Fibroblast of skin of back (primary cell): ENCODE measurements at places on chromosomes 3 and 15.

DNA sequence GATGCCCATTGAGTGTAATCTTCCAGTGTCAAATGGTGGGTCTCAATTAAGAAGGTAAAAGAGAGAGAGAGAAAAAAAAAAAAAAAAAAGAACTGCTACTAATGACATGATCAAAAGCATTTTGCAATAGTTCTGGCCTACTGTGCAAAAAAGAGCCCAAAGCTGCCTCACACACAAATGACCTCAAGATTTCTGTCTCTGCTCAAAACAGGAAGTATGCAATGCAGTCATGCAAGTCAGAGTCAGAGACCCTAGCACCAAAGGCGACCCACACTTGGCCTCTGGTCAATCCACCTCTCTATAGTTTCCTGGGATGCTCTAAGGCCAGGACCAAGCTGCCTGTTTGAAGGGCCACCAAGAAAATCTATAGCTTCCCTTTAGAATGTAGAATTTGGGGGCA, 323.5 kb downstream of the VPS13C start:
- DNase-seq: no peak

DNA sequence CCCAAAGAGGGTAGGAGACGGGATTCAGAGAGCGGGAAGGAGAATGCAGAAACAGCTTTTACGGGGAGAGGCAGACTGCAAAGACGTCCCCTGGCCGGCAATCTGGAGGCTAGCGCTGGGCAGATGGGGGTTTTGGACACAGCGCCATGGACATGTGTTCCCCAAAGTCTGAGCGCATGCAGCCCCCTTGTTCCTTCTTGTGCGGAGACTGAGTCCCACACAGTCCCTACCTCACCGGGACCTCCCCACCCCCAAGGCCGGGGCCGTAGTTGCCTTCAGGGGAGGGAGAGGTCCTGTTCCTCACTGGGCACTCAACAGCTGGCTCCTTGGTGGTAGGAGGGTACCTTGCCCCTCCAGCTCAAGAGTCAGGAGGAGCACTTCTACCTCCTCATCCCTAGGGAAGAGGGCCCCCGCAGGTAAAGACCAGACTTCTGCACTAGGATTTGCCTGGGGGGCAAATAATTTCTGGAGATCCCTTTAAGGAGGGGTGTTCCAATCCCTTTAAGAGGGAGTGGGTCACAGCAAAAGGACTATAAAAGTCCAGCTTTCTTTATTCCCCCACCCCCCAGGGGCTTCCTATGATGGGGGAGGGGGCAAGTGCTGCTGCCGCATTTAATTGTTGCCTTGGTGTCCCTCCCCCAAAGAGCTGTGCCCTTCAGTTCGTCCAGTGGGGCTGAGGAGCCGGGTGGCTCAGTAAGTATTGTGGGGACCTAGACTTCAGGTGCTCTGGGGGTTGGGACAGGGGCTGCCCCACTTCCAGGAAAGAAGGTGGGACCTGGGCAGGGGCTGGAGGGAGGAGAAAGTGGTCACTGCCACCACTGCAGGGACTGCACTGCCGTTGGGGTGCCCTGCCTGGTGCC, 3.6 kb upstream of the BAHD1 start:
- DNase-seq: no peak

DNA sequence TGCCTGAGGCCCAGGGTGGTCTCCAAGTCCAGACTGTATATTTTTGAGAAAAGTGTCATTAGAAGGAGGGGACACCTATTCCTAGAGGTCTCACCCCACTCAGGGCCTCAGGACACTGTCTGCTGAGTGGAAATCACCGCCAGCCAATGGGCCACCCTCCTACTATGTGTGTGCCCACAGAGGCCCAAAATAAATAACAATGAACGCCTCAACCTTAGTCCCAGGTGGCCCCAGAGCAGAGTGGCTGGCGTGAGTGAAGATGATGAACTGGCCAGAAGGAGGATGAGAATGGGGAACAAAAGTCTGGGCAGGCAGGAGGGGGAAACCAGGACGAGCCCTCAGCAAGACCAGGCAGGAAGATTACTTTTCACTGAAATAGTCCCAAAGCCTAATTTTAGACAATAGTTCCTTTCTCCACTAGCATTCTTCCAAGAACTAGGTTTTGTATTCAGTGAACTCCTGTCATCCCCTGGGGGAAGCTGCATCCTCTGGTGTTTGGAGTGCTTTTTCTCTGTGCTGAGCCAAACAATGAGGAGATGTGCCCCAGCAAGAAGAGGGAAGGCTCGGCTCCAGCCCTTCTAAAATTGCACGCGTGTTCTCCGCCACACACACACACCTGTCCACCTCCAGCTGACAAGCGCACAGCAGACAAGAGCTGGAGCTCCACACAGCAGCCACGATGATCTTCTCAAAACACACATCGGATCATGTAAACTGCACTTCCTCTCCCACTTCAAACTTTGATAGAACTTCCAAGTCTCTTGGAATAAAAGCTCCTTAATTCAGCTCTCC, 72.2 kb downstream of the ADCY5 start:
- DNase-seq: no peak

GRCh38 chr3:101200461-101200860, 119.9 kb downstream of the IMPG2 start:
- no peak for DNase-seq

DNA sequence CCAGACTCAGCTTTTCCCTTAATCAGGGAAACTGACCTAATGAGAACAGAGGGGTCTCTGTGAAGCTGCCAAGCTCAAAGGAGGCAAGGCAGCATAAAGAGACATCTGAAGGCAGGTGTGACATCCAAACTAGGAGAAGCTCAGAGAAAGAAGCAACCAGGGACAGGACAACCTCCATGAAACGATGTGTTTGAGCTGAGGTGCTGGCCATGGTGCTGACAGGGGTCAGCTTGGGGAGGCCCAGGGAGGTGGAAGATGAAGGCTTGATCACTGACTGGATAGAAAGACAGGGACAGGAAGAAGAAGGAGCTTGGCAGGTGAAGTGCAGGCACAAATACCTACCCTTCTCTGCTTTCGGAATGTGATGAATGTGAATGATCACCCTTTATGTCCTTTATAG, 179.5 kb upstream of the NSMCE3 start:
- DNase-seq: peak; percentile 34

DNA sequence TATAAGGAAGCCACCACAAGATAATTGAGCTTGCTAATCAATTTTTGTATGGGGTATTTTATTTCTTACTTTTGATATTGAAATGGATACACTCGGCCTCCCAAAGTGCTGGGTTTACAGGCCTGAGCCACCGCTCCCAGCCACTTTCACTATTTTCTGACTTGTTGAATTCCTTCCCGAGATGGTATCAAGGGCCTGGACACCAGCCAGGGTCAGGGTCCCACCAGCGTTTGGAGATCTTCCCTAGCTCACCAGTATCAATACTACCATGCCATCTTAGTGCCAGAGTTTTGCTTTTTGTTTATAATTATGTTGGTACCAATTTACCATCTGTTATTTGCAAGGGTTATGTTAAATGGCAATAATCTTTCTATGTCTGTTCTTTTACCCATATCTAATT, 5.5 kb upstream of the SELENOT start:
- no peak for DNase-seq

GRCh38 chr3:44240061-44240460, 1.6 kb upstream of the TOPAZ1 start:
- no peak for DNase-seq

- peak; percentile 30 for DNase-seq
These were observed 80.4 kb upstream of the LMCD1 start for GRCh38 chr3:8421267-8421666.

- DNase-seq: no peak
These were observed 594.0 kb upstream of the CCDC54 start for GRCh38 chr3:106783231-106783630.

- DNase-seq: no peak
These were observed 45.8 kb downstream of the SEMA3G start for GRCh38 chr3:52399131-52399530.

DNA sequence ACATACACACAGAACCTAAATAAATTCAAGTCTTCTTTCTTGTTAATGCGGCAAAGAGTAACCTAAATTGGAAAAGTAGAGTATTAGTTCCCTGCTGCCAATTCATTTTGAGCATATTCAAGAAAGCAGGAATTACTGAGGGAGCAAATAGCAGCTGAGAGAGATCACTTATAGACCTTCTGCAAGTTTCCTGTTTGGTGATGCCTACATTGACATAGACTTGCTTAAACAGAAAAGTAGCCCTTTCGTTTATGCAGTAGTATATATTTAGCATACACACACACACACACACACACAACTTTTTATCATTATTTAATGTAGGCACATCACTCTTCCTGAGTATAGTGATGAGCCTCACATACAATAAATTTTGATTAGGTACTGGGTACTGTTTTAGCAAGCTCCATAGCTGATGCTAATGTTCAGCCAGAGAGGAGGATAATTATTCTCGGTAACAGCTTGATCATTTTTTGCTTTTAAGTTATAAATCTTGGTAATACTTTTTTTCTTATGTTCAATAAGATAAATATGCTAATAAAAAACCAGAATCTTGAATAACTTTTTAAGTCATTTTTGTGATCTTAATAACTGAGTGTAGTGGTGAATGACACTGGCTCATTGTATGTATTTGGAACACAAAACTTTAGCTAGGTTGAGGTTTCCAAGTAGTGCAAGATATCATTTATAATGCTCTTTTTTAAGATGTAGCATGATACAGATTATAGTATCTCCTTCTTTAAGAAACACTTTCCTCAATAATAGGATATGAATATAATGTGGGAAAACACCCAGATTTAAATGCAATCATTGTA, 174.7 kb downstream of the MBNL1 start:
- no peak for DNase-seq

- no peak for DNase-seq
These were observed 207.3 kb upstream of the CTNNB1 start for GRCh38 chr3:40992023-40992422.

DNA sequence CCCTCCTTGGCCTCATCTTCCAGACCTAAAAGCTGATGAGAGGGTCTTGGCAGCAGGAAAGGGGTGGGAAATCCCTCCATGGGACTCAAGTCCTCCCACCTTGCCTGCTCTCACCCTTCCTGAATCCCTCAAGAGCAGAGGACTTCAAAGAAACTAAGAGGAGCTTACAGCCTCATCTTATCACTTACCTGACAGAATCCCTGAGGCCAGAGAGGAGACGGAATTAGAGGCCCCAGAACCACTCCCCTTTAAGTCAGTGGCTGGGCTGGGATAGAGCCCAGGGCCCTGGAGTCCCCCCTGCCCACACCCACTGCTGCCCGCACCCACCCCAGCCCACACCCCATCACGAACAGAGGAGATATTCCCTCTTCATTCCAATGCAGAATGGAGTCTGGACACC, 15.2 kb downstream of the LOXL1 start:
- no peak for DNase-seq

GRCh38 chr3:137259701-137260100, 301.9 kb downstream of the IL20RB start:
- no peak for DNase-seq

DNA sequence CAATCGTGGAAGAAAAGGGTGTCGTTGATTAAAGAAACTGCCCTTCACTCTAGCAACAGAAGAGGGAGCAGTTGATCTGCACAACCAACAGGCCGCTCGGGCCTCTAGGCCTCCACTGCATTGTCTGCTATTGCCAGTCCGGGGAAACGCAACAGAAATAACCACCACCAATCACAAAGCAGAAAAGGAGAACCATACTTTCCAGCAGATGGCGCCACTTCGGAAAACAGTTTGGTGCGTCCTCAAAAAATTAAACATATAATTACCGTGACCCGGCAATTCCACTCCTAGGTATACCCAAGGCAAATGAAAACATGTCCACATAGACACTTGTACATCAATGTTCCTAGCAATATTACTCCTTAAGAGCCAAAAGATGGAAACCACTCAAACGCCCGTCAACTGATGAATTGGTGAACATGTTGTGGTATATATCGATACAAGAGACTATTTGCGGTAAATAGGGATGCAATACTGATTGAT, 154.1 kb downstream of the TJP1 start:
- DNase-seq: peak; percentile 82

- DNase-seq: no peak
These were observed 42.2 kb downstream of the SV2B start for GRCh38 chr15:91142106-91142744.

DNA sequence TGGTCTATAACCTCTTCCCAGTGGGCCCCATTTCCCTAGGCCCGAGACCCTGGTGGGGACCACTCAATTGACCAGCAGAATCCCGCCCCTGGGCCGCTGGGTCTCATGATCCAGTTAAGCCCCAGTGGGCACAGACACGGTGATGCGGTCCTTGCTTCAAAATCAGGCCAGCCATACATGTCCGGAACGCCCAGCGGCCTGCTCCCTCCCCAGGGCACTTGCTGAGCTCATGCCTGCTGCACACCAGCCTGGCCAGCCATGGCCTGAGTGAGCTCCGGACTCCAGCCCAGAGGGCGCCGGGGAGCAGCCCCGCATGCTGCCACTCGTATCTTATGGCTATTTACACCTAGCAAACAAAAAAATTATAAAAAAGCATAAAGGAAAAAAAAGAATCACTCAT, 34.4 kb upstream of the IQSEC1 start:
- DNase-seq: no peak

GRCh38 chr3:66795365-66795764, 202.7 kb upstream of the KBTBD8 start:
- peak; percentile 80 for DNase-seq

- no peak for DNase-seq
These were observed 220.7 kb upstream of the AZI2 start for GRCh38 chr3:28569357-28569756.

GRCh38 chr3:107370907-107371306, 6.3 kb upstream of the CCDC54 start:
- DNase-seq: no peak

GRCh38 chr15:63122002-63122875, 578 bp downstream of the LACTB start:
- peak; percentile 74 for DNase-seq

DNA sequence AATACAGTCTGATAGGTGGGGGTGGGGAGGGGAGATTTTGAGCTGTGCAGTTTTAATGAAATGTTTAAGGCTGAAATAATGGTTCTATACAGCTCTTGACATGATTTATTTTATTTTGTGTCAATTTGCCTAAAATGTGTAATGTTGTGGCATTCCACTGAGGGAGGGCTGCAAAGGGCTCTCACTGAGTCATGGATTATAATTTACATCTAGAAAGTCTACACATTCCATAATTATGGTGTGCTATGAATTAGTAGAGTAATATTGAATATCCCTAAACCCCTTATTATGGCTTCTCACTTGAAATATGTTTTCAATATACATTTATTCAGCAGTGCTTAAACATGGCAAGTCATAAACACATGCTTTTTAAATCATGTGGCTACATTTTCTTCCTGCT, 103.9 kb downstream of the RARB start:
- no peak for DNase-seq

- peak; percentile 15 for DNase-seq
These were observed 7.3 kb downstream of the CYP19A1 start for GRCh38 chr15:51331141-51331540.
